T-helper 22 cell (primary cell): ENCODE measurements at places on chromosomes 7 and 10.

- DNase-seq = no peak
Measured at GRCh38 chr10:44827431-44828006, 83.6 kb upstream of the TMEM72 start.

GRCh38 chr10:80520661-80521470, 16.8 kb upstream of the SH2D4B start:
- DNase-seq = no peak

- peak; percentile 9 for DNase-seq
Measured at GRCh38 chr10:127906548-127907377, at the start of gene PTPRE. PTPRE (plus strand) TSS chr10:127907103; CDS start chr10:128040882, 133,779 bp downstream.

DNA sequence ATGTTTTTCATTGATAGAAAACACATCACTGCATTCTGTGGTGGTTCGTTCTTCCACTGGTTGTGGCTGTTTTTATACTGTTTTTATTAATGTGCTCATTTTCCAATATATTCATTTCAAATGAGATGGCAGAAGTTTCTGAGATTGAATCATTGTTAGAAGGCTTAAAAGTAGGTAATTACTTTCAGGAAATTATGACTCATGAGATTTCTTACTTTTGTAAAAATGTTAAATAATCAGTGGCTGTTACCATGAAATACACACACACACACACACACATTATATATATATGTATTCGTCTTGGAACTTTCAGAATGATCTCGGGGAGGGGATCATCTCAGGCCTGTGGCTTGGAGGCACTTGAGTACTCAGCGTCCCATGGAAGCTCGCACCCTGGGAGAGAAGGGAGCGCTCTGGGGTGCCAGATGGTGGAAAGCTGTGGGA, 66.1 kb downstream of the ZMYND11 start:
- DNase-seq = no peak

GRCh38 chr7:100720671-100721504, 620 bp downstream of the EPO start:
- no peak for DNase-seq

- no peak for DNase-seq
Measured at GRCh38 chr7:12771378-12771877, 84.0 kb downstream of the ARL4A start.

DNA sequence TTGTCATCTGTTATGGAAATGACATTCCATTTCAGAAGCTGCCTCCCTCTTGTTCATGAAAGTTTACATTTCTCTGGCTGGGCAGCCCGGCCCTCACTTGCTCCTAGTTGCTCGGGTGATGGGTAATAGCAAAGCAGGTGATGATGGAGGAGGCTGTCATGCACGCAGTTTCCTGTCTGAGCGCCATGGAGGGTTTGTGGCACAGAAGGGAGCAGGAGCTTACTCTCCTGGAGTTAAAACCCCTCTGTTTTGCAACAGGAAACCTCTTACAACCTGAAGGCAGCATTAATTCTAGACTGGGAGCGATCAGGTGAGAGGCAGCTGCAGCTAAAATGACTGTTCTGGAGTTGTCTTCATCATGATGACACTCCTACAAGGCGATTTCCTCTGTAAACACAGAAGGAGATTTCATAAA, 34.1 kb upstream of the MKI67 start:
- no peak for DNase-seq

DNA sequence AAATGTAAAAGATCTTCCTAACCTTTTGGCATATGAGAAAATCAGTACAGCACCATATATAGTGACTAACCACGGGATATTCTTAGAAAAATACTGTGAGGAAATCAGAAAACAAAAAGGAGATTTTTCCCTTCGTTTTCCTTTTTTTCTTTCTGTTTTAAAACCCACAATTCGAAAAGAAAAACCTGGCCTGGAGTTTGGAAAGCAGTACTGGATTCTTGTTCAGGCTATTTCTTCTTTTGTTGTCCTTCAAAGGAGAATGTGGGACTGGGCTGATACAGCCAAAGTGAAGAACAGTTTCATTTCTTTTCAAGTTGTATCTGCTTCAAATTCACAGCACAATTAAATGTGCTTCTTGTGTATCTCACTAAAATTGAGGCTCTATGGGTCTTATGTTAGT, 156.8 kb upstream of the PHYHIPL start:
- DNase-seq = no peak

- DNase-seq = no peak
Measured at GRCh38 chr10:123560301-123561140, 105.6 kb upstream of the GPR26 start.

- no peak for DNase-seq
Measured at GRCh38 chr10:124546957-124547646, 85.5 kb downstream of the LHPP start.

- DNase-seq = no peak
Measured at GRCh38 chr7:39583539-39583938, 17.3 kb downstream of the YAE1 start.

DNA sequence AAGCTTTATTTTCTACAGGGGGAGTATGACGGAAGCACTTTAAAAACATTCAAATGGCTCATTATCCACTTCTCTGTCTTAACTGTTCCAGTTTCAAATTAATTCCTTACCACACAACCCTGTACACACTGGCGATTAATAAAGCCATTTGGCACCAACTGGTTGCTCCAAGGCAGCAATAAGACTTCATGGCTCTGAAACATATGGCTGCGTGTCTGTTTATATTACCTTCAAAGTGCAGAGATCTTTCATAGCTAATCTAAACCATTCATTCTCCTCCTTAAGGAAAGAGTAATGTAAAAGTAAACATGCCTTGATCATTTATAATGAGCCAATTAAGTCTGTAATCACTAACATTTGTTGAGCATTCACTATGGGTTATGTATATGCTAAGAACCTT, 325.7 kb downstream of the PARD3 start:
- DNase-seq = no peak
